Right forelimb (tissue), 1 donor: ENCODE measurements at places on chromosomes 7 and 10.

DNA sequence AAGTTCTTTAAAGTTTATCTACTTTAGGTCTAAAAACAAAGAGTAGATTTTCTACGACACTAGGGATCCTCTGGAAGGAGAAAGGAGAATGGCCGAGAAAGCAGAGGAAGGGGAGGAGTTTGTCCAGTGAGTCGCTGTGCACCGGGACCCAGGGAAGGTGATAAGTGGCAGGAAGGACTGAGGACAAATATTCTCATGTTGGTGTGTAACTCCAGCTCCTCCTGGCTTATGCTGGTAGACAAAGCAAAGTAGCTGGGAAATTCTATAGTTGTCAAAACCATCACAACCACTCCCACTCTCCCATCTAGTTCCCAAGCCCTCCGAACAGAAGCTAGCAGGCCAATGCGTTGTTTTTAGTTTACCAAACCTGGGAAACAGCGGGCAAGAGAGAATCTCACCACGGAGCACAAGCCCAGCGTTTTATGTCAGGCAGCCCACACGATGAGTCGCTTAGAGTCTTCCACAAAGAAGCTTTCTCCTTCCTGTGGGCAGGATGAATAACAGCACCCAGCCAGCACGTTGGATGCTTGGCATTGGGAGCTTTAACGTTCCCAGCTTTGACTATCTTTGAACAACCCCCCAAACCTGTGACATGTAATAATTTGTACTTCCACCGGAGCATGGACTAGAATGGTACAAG lies 32.9 kb upstream of the JCAD start:
- DNase-seq, result no peak

GRCh38 chr7:112260911-112261310 lies 54.4 kb downstream of the ZNF277 start:
- DNase-seq, result no peak

GRCh38 chr7:28800150-28800549 lies 158.0 kb downstream of the TRIL start:
- no peak for DNase-seq

- DNase-seq, result no peak
Measured at GRCh38 chr7:82331234-82331633, 112.3 kb downstream of the CACNA2D1 start.

DNA sequence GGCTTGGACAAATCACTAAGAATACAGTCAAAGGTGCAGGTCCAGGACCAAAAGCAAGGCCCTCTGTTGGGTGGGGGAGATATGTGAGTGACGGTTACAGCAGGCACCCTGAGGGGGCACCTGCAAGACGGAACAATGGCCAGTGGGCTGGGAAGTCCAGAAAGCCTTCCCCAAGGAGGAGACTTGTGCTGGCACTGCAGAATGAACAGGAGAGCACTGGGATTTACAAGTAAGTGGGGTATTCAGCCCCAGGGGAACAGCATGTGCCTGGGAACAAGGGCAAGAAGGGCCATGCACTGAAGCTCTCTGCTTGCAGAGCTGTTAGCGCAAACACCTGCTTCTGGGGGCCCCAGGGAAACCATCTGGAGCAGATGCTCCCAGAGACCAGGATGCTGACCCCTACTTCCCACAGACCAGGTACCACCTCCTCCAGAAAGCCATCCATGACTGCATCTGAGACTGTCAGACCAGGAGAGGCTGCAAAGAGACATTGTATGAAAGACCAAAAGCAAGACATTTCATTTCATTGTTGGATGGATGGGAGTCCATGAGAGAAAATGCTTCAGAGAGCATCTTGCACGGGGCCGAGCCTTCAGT lies 24.6 kb upstream of the ZMIZ1 start:
- DNase-seq, result peak; percentile 19

DNA sequence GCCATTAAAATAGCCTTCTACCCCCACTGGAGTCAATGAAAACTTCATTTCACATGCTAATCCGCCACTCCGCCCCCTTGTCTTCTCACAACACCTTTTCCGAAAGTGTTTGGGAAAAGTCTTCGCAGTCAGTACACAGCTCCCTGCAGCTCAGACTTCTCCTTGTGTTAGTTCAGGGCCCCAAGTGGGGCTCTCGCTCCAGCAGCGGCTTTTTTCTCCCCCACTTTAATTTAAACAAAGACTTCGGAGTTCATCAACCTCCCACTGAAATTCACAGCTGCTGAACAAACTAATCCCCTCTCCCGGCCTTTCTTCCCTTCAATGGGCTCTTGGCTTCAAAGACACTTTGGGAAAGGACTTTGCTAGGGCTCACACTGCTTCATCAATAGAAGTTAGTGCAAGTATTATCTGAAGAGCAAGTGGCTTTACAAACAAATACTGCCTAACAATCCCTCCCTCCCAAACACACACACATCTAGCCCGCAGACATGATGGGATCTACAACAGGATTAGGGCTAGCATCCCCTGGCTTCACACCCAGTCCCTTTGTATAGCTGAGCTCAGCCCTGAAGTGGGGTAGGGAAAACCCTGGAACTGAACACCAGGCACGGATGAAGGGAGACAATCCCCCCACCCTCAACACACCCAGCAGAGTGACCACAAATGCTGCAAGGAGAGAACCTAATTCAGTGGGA lies 23.1 kb downstream of the WNT8B start:
- DNase-seq, result no peak

DNA sequence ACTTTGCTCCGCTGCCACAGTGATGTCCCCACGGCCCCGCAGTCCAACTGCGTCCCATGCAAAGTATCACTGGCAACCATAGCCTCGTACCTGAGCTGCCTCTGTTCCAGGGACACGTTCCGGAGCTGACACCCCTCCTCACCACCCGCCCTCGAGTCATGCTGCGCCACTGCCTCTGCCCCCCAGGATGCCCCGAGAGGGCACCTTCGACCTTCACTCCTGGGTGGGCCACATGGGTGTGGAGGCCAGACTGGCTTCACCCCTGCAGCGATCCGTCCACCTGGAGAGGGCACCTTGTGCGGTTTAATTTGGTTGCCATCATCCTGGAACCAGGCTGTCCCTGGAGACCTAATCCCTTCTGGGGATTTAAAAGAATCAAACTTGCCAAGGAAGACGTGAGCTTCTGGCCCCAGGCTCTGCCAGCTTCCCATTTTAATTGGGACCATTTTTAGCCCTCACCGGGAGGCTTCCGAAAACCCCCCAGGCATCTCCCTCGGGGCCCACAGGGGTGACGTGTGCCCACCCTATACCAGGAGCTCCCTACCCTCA lies 19.2 kb upstream of the TNRC18 start:
- DNase-seq, result no peak

DNA sequence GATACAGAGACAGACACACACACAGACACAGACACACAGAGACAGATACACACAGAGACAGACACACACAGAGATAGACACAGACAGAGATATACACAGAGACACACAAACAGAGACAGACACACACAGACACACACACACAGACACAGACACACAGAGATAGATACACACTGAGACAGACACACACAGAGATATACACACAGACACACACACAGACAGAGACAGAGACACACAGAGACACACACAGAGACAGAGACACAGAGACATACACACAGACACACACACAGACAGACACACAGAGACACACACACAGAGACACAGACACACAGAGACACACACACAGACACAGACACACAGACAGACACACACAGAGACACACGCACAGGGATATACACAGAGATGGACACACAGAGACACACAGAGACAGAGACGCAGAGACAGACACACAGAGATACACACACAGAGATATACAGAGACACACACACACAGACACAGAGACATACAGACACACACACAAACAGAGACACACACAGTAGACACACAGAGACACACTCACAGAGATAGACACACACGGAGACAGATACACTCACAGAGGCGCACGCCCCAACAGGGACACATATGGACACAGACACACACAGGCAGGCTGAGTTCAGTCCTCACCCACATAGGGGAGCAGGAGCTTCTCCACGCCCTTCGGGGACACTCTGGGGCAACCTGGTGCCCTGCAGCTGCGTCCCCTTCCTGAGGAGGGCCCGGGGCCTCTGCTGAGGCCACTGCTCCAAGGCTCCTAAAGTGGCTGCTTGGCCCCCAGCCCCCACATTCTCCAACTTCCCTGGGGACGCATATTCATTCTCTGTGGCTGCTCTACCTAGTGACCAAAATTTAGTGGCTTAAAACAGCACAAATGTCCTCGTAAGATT lies 10.3 kb upstream of the PPP2R2D start:
- no peak for DNase-seq

GRCh38 chr7:131546583-131547141 lies 9.8 kb downstream of the PODXL start:
- no peak for DNase-seq

GRCh38 chr7:46032353-46032752 lies 111.3 kb upstream of the IGFBP3 start:
- no peak for DNase-seq

DNA sequence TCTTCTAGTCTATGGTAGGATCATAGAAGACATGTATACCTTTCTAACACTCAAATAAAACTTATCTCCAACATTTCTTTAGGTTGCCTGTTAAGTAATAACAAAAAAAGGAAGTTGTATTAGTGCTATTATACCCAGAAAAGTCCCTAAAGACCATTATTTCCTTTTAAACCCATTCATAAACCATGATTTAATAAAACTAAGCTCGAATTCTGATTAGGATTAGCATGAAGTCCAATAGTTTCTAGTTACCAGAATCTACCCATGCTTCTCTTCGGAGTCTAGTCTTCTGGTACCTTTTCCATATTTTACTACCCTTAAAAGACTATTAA lies 62.7 kb downstream of the USP6NL start:
- DNase-seq, result no peak

DNA sequence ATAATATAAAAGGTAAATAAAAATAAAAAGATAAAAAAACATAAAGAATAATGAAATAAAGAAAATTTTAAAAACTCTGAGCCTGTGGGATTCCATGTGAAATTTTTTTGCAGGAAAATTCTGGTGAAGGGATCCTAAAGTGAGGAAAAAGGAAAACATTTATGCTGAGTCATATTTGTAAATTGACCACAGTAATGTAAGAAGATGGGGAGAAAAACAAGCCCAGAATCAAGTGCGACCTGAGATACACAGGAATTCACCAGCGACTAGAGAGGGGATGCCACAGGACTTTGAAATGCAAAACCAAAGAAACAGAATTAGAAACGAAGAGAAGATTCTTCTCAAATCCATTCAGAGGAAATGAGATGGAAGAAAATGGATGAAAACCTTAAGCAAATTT lies 133.8 kb upstream of the PFKP start:
- no peak for DNase-seq

DNA sequence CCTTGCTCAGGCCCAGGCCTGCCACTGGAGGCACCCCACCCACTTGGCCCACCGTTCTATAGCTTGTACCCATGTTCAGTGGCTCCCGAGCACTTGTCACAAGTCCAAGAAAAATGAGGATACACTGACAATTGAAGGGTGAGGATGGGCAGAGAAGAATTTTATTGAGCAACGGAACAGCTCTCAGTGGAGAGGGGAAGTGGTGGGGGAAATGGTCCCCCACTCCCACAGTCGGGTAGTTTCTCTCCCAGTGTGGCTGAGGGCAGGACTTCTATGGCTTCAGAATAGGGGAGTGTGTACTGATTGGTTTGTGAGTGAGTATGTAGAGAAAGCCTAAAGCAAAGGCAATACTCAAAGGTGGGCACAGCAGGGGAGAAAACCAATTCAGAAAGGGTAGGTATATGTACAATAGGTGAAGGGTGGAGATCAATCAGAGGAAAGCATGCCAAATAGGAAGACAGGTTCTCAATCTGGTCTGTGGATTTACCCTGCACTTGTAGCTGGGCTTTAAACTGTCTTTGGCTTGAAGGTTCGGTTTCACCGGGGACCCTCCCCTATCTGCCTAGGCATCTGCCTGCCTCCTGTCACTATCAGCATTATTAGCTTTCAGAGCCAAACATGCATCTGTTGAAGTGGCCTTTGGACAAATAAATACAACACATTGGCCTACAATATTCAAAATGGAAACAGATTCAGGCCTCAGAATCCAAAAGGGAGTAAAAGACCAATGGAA lies 8.9 kb upstream of the TSPAN13 start:
- no peak for DNase-seq

DNA sequence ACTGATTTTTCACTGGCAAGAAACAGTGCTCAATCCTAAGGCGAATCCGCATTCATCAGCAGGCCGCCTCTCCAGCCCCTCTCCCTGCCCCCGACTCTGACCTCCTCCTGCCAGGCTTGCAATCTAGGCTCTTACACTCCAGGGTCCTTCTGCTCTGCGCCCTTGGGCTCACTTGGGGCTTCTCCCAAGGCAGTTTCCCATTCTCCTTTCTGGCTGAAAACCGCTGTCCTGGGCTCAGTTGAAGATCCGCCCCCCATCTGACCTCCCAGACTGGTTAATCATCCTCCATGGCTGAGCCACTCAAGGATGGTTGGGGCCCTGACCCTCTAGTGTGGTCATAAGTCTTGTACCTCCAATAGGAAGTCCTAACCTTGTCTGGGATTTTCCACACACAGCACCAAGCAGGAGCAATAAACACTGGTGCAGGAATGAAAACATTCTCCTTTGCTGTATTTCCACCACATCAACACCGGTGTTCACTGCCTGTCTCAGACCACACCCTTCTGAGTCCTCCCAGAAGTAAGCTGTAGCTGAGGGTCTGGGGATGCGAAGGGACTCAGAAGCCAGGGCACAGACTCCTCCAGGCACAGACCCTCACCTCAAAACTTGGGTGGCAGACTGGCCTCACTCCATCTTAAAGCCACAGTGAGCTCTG lies 42.4 kb downstream of the TNS3 start:
- no peak for DNase-seq

DNA sequence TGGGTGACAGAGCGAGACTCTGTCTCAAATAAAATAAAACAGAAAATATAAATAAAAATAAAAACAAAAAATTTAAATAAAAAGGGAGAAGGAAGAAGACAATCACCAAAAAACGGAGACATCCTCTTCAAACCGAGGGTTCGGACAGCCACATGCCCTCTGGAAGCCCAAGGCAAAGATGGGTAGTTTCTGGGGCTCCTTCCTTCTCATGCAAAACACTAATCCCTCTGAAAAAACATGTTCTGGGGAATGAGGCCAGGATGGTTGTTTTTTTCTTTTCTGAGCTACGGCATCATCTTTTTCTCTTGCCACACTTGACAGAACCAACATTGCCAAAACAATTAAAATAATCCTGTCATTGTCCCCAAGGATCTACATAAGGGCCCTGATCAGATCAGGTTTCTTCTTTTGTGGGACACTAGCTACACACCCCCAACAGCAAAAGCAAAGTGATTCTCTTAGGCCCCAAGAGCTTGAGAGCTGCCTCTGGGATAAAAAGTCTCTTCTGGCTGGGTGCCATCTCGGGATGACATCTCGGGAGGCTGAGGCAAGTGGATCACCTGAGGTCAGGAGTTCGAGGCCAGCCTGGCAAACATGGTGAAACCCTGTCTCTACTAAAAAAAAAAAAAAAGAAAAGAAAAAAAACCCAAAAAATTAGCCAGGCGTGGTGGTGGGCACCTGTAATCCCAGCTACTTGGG lies 14.2 kb upstream of the POR start:
- no peak for DNase-seq

DNA sequence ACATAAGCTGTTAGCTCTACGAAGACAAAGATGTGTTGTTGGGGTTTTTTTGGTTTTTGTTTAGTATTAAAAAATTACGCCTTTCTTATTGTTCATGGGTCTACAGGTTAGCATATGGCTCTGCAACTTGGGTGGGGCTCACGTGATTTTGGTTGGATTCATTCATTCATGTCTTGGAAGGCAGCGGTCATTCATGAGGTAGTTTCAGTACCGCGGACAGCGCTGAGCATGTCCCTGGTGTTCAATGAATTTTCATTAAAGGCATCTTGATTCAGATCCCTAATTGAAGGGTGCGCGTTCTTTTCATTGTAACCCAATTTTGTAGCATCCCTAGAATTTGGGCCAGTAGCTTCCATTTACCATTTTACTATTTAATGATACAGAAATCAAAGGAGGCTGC lies 42.9 kb upstream of the TCERG1L start:
- peak; percentile 58 for DNase-seq
